Left lobe of liver (tissue), 2 donors: ENCODE measurements at places on chromosomes 7 and 10. TPM values are rescaled to one million over a fixed set of nuclear protein-coding genes. Genes with fewer than 3 reads are reported as not detected.

LRRC17 gene
- 0.83 TPM for total RNA-seq

C10orf62 gene
- total RNA-seq = 3.7 TPM

GIMAP8 gene
- total RNA-seq = 4.4 TPM

GATAD1 gene
- total RNA-seq = 12.5 TPM

GRCh38 chr7:139946533-139946932, 116.2 kb downstream of the PARP12 start:
- DNase-seq = no peak

GRCh38 chr10:115953968-115954367, 319.0 kb downstream of the GFRA1 start:
- no peak for DNase-seq

DNA sequence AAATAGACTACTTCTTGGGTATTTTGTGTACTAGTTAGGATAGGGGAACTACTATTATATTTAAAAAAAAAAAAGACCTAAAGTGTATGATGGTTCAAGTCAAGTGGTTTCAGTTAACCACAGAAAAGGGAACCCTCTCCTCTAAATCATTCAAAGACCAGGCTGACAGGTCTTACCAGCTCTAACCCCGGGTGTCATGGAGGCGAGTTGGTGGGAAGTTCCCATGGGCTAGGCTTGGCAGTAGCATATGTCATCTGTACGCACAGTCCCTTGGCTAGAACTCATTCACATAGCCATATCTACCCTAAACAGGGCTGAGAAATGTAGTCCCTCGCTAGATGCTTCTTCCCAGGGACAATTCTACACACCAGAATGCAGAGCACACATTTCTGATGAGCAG, 37.7 kb upstream of the KCNMA1 start:
- no peak for DNase-seq

DNA sequence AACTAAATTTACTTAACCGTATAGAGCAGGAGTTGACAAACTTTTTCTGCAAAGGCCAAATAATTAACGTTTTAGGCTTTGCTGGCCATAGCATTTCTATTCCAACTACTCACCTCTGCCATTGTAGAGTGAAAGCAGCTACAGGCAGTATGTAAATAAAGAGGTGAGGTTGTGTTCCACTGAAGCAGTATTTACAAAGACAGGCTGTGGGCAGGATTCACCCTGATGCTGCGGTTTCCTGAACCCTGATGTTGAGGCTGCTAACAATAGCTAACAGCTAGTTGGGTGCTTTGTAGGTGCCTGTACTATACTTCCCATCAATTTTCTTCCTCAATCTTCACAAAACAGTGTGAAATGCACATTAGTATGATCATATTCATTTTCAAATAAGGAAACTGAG, 47.0 kb upstream of the LAMB1 start:
- no peak for DNase-seq

DNA sequence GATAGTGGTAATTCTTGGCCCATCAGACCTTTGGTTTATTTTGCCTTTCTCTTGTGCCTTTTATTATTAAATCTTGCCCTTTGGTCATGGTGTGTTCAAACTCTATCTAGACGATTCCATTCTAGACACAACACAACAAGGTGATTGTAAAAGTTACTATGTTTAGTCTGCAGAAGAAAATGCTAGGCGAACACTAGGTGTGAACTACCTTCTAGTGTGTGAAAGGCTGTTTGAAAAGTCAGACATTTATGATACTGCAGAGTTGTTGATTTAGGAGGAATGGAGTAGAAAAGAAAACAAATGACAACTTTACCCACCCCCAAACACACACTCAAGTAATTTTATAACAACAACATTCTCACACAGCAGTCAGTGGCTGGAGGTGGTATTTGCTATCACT, 103.4 kb downstream of the PLXDC2 start:
- DNase-seq = no peak

GRCh38 chr7:123658023-123658422, 2.4 kb downstream of the LMOD2 start:
- DNase-seq = peak; percentile 63

GRCh38 chr7:6606866-6607583, 8.4 kb upstream of the ZNF853 start:
- DNase-seq = no peak

GRCh38 chr10:6279540-6280267, 77.0 kb downstream of the PFKFB3 start:
- peak; percentile 89 for DNase-seq

DNA sequence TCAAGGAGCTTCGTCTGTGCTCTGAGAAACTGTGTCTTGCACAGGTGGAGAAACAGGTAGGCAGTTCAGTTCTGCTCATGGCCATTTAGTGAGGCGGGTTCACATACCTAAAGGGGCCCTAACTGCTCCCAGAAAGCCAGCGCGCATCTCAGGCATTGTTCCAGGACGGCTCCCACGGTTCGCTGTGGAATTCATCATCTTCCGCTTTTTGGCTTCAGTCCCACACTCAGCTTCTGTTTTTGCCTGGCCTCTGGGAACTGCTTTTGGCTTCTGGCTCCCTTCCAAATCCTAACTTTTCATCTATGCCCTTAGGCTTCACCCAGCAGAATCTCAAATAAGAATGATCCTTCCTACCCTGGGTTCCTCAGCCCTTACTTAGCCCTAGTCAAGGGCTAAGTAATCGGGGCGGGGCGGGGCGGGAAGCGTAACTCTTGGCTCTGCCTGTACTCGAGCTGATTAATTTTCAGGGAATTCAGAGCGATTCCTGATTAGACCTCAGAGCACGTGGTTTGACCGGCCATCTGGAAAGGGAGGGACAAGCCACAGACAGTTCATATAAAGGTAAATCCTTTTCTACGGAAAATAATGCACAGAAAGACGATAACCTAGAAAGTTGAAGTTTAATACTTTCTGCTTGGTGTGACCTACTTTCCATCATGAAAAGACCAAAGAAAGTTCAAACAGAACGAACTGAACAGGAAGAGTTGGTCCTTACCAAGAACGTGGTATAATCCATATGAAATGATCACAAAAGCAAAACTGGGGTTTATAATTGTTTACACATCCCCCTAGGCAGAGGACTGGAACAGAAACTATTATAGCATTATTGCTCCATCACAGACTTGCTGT, 105.7 kb downstream of the ST8SIA6 start:
- DNase-seq = no peak

- DNase-seq = peak; percentile 64
Measured at GRCh38 chr7:27150568-27151340, 1.6 kb downstream of the HOXA3 start.

DNA sequence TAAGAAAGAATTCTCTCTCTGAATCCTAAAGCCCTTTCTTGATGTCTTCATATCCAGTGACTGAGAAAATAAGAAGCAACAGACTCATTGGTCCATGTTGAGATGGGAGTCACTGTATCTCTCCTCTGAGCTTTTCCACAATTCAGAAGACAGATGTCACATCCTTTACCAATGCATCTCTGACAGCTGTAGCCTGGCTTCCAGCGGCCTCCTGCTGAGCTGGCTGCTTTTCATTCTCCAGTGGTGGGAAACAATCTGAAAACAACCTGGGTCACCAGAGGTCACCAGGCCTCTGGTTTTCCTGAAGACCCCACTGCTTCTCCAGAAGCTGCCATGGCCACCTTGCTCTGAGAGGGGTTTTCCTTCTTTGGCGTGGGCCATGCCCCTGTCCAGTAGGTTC, 18.3 kb upstream of the RPA3 start:
- DNase-seq = no peak

GRCh38 chr10:22103701-22104470, 100.4 kb upstream of the DNAJC1 start:
- DNase-seq = no peak

DNA sequence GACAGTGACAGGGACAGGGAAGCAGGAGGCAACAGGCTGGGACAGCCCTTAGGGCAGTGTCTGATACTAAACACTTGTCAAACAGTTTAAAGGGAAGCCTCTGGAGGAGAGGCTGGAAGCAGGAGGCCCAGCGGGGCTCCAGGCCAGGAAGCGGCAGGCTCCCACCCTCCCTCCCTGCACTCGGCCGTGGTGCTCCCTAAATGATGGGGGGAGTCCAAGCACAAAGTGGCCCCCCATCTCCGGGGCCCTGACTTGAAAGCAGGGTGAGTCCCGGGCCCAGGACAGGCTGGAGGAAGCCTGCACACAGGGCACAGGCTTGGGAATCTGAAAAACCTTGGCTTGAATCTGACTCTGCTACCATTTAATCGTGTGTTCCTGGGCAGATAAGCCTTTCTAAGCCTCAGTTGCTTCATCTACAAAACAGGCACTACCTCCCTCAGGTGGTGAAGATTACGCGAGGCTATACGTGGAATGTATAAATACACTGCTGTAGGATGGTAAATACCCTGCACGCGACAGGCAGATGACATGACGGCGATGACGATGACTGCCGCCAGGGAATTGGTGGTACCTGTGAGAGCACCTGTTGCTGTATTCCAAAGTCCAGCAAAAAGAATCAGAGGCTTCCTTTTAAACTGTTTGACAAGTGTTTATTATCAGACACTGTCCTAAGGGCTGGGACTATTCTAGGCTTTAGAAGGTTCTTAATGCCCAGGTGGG, 34.1 kb downstream of the GBX1 start:
- DNase-seq = no peak
